ENCODE measurements at places on chromosomes 13 and 19. TPM values are rescaled to one million over a fixed set of nuclear protein-coding genes. Genes with fewer than 3 reads are reported as not detected.

DNA sequence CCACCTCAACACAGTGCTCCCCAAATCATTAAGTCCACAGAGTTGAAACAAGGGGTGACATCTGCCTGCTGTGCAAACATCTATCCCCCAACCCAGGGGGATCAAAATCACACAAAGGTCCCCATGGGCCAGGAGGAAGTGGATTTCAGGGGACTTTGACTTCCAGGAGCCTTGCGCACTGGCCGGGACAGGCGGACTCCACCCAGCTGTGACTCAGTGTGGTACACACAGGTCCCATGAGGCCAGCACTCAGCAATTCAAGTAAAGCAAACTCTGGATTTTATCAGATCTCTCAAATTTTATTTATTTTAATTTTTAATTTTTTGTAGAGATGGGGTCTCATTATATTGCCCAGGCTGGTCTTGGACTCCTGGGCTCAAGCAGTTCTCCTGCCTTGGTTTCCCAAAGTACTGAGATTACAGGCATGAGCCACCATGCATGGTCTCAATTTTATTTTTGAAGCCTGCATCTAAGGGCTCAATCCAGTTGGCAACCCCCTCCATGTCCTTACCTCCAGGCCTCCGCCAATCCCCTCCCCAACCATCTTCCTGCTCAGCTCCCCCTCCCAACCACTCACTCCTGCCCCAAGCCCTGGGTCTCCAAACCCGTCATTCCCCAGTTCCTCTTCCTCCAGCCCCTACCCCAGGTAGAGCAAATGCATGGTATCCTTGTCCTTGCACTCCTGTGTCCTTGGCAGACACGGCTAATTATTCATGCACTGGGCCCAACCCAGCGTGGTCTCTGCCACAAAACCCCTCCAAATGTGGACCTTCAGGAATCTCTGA is 18.2 kb downstream of the ARHGAP33 start:
- DNase-seq, result no peak

GRCh38 chr13:109989686-109990085 is 203.3 kb upstream of the IRS2 start:
- DNase-seq, result no peak

Gene KRTDAP
- total RNA-seq, result not detected

DNA sequence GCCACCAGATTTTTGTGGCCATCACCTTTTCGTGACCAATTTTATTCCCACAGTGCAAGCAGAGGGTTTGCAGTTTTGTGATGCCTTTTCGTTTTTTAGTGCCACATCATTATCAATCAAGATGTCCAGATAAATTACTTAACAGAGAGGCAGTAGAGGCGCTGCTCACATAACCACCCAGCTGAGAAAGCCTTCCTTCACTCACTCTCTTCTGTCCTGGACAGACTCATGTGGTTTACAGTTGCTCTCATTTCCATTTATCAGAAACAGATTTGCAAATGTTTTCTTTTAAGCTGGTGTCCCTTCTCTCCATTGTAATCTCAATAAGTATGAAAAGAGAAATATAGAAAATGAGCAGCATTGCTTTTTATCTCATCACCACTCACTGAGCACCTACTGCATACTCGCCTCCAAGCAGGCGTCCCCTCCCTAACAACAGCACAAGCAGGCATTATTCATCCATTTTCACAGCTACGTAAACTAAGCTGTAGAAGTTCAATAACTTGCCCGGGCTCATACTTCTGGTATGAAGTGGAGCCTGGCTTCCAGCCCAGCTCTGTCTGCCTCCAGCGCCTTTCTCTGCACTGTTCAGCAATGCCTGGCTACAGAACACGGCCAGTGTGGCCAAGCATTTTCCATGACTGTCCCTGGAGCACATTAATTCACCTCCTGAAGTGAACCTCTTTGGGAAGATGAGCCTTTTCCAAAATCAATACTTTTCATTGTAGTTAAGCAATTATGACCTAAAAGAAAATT is 34.6 kb upstream of the KATNAL1 start:
- DNase-seq, result peak; percentile 82

Gene ABCC4
- 30.0 TPM for total RNA-seq

Gene NRTN
- total RNA-seq, result 0.23 TPM

GRCh38 chr19:3537101-3537437 is 1.9 kb upstream of the TEKTIP1 start:
- no peak for DNase-seq

Gene KLHL1
- 0.14 TPM for total RNA-seq

DNA sequence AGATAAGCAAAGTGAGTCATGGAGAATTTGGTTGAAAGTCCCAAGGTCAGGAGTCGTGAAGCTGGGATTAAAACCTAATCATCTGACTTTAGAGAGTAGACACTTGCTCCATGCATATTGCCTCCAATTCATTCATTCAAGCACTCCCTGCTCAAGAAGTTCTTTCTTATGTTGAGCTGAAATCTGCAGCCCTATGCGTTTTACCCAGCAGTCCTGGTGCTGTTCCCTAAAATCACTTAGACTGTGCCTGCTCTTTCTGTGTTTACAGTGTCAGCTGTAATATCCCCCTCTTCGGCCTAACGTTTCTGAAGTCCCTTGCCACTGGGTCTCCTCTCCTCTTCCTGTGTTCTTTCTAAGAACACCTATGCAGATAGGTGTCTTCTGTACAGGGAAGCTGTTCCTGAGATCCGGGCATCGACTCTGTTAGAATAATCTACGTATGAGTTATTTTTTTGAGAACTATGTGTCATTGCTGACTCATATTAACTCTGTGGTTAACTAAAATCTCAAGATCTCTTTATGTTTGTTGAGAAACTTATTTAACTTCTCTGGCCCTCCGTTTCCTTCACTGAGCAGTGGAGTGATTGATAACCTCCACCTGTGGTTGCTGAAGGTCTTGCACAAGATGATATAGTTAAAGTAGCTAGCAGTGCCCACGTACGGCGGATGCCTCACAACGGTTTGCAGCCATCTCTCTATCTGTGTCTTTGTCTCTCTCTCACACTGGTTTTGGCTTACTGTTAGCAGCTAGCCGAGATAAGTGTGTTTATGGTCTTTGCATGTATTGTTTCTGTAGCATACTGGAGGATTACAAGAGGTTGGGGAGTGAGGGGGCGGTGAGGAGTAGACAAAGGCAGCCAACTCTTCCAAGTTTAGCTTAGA is 4.7 kb downstream of the ALOX5AP start:
- peak; percentile 46 for DNase-seq

GRCh38 chr13:44423824-44424223 is 50.2 kb downstream of the SERP2 start:
- DNase-seq, result no peak

GRCh38 chr13:110869231-110869804 is 45.6 kb downstream of the ANKRD10 start:
- peak; percentile 17 for DNase-seq

Gene FCAR
- 11.3 TPM for total RNA-seq

Measured in lung (tissue), 17 donors.